Cardiac septum (tissue), 1 donor: ENCODE measurements at places on chromosomes 1 and 21. TPM values are rescaled to one million over a fixed set of nuclear protein-coding genes. Genes with fewer than 3 reads are reported as not detected.

DNA sequence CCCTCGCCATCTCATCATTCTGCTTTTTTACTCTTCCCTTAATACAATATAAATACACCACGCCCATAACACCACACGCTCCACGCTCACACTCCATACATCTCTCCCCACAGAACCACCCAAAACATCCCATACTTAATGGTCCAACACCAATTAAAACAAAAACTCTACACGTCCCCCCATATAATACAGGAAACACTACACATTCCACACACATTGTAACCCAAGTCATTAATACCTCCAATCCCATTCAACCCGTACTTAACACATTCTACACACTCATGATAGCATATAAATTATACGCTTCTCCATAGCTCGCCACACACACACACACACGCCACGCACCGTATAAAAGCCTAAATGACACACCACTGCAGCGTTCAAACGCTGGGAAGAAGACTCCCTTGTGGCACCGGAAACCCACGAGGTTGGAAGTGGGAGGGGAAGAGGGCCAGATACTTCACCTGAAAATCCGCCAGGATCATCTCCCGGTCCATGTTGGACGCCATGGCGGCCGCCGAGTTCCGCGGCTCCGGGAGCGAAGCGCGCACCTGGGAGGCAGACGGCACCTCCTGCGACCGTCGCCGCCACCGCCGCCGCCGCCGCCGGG is 659 bp downstream of the FAF1 start:
- DNase-seq = no peak

LEPROT gene
- 54.9 TPM for total RNA-seq

- no peak for DNase-seq
Measured at GRCh38 chr1:78275906-78276685, 214.7 kb upstream of the PTGFR start.

COL11A1 gene
- 0.13 TPM for total RNA-seq

CD164L2 gene
- total RNA-seq = not detected

DNA sequence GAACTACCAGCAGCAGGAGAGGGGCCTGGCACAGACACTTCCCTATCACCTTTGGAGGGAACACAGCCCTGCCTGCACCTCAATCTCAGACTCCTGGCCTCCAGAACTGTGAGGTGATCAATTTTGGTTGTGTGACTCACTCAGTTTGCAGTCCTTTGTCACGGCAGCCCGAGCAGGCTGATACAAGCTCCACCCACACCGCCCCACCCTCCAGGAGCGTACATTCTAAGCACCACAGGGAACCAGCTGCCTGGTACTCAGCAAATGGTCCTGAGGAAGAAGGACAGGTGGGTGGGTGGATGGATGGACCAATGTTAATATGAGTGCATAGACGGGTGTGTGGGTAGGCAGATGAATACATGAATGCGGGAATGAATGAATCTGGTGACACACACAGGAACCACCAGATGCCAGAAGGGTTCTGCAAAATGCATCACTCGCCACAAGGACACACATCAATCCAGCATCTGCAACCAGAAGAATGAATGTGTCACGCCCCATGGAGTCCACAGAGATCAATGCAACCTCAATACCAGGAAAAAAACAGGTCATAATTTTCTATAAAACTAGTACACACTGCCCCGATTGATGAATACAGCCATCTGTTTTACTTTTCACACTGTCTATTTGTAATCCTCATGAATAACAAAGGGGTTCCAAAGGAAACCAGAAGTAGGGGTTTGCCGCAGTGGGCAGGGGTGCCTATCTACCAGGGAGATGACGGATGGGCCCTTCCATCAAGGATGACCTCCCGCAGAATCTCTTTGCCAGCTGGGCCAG is 284.5 kb downstream of the NPHP4 start:
- DNase-seq = no peak

GRCh38 chr1:91635763-91636162 is 135.1 kb downstream of the CDC7 start:
- DNase-seq = no peak

DNA sequence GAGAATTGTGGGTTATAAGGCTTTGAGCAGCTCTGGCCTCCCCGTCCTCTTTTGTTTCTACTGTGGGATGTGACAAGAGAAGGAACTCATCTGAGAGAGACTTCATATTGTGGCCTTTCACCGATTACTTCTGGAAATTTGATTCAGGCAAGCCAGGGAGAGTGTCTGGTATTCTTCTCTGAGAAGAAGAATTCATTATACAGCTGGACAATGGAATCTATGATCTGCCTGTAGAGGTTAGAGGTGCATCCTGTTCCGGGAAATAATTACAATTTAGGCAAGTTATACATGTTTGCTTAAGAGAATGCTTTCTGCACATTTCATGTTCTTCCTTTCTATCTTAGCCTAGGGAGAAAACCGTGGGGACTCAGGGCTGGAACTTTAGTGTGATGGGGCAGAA is 12.8 kb upstream of the RNU1-2 start:
- no peak for DNase-seq

LYSMD1 gene
- 12.5 TPM for total RNA-seq

- no peak for DNase-seq
Measured at GRCh38 chr1:117753652-117754051, 147.8 kb downstream of the TENT5C start.

DNA sequence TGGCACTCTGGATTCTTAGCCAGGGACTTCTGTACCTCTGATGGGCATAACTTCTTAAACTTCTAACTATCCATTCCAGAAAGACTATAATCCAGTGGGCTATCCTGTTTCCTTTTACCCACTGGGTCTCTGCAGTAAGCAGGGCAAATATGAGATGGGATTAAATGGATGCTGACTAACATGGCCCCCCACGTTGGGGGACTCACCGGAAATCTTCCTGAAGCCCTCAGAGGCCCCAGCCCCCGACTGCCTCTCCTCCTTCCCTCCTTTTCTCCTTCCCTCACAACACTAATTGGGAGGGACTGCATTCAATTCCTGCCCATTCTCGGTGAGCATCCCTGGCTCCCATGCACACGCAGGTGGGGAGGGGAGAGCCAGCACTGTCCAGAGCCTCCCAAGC is 70.1 kb downstream of the SSBP3 start:
- no peak for DNase-seq

DNA sequence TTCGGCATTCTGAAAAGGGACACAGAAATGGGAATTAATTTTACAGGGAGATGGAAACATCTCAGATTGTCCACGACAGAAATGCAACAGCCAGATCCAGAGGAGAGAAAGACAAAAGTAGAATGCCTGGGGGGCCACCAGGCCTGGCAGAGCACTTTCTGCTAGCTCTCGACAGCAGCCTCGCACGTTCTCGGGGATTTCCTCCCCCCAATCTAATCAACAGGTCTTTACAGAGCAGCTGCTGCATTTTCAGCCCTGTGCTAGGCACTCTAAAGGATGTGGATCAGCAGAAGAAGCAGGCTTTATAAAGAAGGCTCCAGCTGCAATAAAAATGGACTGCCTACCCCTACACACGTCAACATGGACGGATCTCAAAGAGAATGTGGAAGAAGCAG is 10.6 kb downstream of the CSRP1 start:
- DNase-seq = no peak

- no peak for DNase-seq
Measured at GRCh38 chr1:182770232-182770631, 19.3 kb upstream of the NPL start.

DNA sequence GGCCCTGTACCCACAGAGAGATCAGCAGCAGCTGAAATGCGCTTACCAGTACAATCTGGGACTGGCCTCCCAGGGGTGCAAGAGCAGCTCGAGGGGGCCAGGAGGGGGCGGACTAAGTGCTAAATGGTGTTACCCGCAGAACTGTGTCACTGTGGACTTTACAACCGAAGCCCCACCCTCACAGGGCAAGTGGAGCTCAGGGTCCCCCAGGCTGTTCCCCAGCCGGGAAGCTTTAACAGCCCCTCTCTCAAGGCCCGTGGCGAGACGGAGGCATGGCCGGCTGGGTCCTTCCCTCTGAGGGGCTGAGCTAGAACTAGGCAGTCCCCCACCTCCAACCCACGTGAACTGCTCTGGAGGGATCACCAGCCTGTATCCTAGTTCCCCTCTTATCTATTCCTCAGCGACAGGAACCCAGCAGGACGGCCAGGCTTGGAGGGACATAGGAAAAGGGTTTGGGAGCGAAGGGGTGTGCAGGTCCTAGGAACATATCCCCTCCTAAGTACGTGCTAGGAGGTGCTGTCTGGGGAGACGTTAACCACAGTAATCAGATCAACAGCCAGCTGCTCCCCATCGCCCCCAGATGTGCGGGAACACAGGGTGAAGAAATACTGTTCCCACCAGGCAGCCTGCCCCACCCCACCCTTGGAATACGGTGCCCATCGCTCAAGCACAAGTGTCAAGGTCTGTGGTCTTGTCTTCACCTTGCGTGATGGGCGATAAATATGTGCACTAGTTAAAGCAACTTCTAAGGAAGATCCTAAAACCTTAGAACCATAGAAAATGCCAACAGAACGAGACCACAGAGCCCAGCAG is 24.4 kb downstream of the ZBTB17 start:
- DNase-seq = peak; percentile 55
